K562 (cell line): ENCODE measurements at places on chromosomes 5 and 9. TPM values are rescaled to one million over a fixed set of nuclear protein-coding genes. Genes with fewer than 3 reads are reported as not detected.

DNA sequence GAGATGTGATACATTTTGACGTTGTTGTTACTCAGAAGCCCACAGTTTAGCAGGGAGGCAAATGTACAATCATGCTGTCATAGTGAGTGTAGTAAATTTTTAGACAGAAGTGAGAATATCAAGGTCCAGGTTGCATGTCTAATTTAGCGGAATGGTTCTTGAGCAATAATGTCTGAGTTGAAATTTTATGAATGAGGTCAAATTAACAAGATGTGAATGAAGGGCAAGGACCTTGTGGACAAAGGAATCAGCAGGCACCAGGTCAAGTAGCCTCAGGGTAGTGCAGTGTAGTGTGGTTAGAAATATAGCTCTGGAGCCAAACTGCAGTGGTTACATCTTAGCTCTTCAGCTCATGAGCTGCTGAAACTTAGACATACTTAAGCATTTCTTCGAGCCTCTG lies 36.2 kb downstream of the TNFSF8 start:
- DNase-seq, result no peak
- H3K27me3 ChIP-seq, result no peaks in the 10 kb centered on the region
- H3K4me3 ChIP-seq, result no peak overlapping the region
- H3K4me1 ChIP-seq, result no peaks in the 10 kb centered on the region

DNA sequence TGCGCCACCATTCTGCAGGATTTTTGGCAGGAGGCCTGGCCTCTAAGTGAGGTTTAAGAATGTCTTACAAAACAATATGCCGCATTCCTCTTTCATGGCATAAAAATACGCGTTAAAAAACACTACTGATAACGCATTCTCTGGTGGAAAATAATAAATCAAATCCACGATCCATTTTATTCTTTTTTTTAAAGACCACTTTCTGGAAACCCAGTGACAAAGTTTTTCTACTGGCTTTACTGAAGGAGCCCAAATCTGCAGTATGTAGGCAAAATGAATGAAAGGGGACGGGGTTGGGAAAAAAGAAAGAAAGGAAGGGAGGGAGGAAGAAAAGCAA lies 2.0 kb downstream of the SV2C start:
- H3K27me3 ChIP-seq, result peaks cover 36% of the 10 kb centered on the region
- no peak for DNase-seq
- H3K36me3 ChIP-seq, result no peaks in the 10 kb centered on the region
- no peak overlapping the region for H3K4me3 ChIP-seq
- peaks cover 9% of the 10 kb centered on the region; the same call in 1 of the 2 replicates for H3K4me1 ChIP-seq

DNA sequence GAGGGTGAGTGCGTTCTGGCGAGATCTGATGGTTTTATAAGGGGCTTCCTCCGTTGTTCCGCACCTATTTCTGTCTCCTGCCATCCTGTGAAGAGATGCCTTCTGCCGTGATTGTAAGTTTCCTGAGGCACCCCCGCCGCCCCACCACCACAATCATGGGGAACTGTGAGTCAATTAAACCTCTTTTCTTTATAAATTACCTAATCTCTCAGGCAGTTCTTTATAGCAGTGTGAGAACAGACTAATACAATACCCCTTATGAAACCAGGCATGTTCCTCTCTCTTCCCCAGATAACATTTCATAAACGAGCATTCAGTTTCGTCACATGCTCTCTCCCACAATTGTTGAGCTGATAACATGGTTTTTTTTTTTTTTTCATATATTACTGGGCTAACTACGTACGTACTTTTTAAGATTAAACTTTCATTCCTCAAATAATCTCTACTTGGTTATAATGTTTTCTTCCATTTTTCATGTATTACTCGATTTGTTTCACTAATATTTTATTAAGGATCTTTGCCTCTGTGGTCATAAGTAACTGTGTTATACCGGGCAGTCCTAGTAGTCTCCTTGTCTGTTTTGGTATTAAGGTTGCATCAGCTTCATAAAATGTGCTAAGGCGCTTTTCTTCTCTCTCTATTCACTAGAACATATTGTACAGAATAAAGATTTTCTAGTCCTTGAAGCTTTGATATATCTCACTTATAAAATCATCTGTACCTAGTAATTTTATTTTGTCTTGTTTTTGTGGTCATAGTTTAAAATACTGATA lies 64.9 kb upstream of the MVB12B start:
- peaks cover 4% of the 10 kb centered on the region; the same call in 1 of the 2 replicates for H3K27me3 ChIP-seq
- DNase-seq, result no peak
- no peaks in the 10 kb centered on the region for H3K36me3 ChIP-seq

The SPINK7 gene
- total RNA-seq, result not detected in 2 replicates

The TMC1 gene
- total RNA-seq, result not detected in 2 replicates

DNA sequence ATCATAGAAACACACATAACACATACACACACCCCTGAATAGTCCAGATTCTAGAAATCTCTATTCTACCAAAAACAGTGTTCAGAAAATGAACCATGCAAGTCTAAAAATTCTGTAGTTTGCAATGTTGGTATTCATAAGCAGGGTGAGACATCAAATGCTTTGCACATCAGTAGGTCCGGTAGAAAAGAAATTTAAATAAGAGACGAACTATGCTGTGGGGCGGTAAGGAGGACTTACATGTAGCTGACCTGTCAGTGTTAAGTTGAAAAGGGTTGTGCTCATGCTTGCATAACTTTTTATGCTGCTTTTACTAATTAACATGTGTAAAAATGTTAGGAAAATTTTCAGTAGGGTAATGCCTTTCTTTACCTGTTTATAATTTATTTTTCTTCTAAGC lies 409.1 kb downstream of the KIAA0825 start:
- H3K4me1 ChIP-seq, result no peaks in the 10 kb centered on the region
- no peaks in the 10 kb centered on the region for H3K27me3 ChIP-seq
- no peak overlapping the region for H3K27ac ChIP-seq
- H3K4me3 ChIP-seq, result no peak overlapping the region

The DDX4 gene
- not detected in 2 replicates for total RNA-seq

The RNF183 gene
- 0.22 TPM in 1 of 2 replicates, not detected in the other for total RNA-seq

The GRM6 gene
- not detected in 2 replicates for total RNA-seq

The ANXA2R gene
- total RNA-seq, result 3.9 and 4.3 TPM in 2 replicates
